NCI-H2107 (cell line): ENCODE measurements at places on chromosomes 12 and 14.

- DNase-seq = peak; percentile 16
Measured at GRCh38 chr14:76776428-76777251, 15.4 kb downstream of the VASH1 start.

- no peak for DNase-seq
Measured at GRCh38 chr12:108231109-108231905, 102.2 kb downstream of the WSCD2 start.

DNA sequence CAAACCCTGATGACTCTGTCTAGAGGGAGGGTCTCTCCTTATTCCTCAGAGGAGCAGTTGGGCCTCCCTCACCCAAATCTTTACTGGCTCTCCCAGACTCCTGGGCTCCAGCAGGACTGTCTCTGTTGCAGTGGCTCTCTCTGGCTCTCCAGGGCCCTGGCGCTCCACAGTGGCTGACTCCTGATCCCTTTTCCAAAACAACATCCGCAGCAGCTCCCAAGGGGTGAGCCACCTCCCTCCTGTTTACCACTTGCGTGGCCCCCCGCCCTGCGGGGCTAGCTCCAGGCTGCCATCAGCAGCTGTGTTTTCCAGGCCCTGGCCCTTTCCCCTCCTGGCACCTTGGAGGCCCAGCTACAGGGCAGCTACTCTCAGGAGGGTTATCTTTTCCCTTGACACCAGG, 123.5 kb downstream of the CALM1 start:
- no peak for DNase-seq

- DNase-seq = no peak
Measured at GRCh38 chr14:24068711-24069410, 2.5 kb upstream of the CPNE6 start.

- no peak for DNase-seq
Measured at GRCh38 chr14:26855077-26855753, 257.4 kb upstream of the NOVA1 start.

DNA sequence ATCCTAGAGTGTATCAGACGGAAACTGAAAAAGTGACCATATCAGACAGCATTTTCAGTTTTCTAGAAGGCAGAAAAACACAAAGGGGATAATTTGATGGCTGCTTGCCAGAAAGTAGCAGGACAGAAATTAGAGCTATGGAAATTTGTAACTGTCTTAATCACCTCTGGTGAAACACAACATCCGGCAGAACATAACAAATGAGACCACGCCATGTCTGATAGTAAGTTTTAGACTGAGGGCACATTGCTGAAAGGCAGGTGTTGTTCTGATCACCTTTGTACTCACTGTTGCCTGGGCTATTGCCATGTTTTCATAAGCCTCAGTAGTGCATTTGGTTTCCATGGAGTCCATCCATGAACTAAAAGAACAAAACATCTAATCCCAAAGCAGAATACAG, 290.3 kb downstream of the PAWR start:
- no peak for DNase-seq

DNA sequence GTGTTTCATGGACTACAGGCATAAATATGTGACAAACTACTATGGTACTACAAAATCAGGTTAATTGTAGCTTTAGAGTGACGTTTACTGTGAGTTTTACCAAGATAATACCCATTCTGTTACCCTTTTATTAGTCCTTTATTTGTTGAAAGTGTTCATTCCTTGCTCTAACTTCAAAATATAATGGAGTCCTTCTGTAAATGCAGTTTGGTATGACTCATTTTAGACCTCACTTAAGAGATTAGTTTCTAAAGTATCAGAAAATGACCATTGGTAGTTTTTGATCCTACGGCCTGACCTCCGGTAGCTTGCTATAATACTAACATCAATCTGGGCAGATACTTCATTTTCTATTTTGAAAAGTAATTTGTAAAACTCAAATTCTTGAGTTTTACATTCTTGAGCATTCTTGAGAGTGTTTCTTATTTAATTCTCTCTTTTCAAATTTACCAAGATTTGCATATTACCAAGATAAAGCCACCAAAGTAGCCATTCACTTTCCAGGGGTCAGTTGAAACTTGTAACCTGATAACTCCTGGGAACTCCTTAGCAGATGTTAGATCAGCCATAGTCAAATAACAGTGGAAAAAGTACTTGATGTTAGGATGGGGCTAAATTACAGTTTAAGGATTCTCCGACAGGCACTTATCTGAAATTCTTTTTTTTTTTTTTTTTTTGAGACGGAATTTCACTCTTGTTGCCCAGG, 4.2 kb downstream of the HSPA2 start:
- DNase-seq = no peak

- DNase-seq = no peak
Measured at GRCh38 chr12:124757329-124757728, 106.3 kb downstream of the SCARB1 start.

DNA sequence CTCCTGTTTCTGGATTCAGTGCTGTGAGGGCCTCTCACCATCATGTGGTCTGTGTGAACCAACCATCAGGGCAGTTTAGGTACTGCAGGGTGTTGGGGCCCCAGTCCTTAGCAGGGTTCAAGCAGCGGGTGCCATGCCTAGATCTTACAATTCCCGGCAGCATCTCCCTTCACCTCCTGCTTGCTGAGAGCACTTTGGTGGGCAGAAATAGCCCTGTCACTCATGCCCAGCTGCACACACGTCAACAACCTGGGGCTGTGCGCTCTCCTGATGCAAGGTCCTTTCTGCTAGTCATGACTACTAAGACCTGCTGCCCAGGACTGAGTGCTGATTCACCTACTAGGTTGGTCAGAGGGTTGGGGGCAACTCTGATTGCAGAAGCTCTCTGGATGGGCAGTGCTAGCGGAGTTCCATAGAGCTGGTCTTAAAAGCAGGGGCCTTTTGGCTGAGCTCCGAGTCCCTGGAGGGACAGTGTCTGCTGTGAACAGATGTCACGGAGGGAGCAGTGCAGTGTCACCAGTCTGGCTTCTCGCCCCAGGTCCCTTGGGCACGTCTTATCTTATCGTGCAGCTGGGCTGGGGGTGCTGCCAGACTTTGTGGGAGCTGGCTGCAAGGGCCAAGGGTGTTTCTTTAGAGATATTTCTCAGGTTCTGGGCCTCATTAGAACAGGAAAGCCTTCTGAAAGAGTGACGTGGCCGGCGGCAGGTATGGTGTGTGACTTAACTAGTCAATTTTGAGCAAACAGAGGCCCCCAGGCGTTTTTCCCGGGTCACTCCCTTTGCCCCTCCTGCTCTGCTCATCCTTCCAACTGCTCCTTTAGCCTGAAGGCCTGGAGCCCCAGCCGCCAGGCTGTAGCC, 71.8 kb downstream of the NINJ2 start:
- DNase-seq = no peak

- no peak for DNase-seq
Measured at GRCh38 chr14:51929166-51929565, 60.2 kb upstream of the RTRAF start.

DNA sequence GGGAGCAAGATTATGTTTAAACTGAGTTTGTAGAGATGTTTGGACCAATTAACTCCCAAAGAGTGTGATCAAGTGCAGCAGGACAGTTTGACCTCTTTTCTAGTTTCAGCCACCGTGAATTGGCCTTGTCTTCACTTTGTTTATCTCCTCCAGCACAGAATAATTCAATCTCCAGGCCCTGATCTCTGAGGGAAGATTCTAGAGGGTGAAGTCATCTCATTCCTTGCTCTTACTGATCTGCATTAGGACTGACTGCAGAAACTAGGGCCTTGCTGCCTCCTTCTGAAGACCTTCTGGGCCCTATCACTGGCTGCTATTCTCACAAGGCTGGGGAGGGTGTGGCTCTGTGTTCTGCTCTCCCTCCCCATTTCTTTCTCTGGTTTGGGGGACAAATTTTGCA, 29.4 kb downstream of the C12orf75 start:
- no peak for DNase-seq

DNA sequence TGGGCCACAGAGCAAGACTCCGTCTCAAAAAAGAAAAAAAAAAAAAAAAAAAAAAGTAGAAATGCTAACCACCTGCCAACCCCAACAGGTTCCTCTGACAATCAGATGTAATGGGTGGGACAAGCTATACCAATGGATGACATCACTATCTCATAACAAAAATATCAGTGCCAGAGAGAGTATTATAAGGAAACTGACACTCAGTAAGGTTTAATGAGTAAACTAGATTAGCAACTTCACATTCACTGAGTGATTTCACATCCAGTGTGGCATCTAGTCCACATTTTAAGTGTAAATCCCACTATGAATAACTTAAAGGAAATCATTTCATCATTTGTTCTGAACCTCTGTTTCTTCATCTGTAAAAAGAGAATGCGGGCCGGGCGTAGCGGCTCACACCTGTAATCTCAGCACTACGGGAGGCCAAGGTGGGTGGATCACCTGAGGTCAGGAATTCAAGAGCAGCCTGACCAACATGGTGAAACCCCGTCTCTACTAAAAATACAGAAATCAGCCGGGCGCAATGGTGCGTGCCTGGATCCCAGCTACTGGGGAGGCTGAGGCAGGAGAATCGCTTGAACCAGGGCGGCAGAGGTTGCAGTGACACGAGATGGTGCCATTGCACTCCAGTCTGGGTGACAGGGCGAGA, 1.8 kb downstream of the SART3 start:
- DNase-seq = no peak

DNA sequence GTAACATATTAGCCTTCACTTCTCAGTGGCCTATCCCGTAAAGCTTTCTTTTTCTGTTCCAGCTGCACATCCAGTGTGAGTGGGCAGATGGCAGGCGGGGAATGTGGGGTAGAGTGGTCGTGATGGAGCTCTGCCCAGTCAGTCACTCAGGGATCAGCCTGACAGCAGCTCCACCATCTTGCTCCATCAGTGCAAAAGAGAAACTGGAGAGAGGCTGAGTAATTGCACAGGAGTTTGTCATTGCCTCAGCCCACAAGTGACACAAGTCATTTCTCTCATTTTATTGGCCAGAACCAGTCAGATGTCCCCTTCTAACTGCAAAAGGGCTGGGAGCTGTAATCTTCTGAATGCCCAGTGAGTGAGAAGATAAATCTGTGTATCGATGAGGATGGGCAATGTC, 66.5 kb downstream of the ATP23 start:
- no peak for DNase-seq

GRCh38 chr12:32836710-32837109, 59.9 kb downstream of the PKP2 start:
- no peak for DNase-seq

GRCh38 chr12:52036587-52037171, 14.6 kb upstream of the NR4A1 start:
- DNase-seq = peak; percentile 79

GRCh38 chr12:76308866-76309265, 39.3 kb downstream of the BBS10 start:
- DNase-seq = no peak

GRCh38 chr14:99523704-99524055, 42.5 kb downstream of the CCNK start:
- no peak for DNase-seq

DNA sequence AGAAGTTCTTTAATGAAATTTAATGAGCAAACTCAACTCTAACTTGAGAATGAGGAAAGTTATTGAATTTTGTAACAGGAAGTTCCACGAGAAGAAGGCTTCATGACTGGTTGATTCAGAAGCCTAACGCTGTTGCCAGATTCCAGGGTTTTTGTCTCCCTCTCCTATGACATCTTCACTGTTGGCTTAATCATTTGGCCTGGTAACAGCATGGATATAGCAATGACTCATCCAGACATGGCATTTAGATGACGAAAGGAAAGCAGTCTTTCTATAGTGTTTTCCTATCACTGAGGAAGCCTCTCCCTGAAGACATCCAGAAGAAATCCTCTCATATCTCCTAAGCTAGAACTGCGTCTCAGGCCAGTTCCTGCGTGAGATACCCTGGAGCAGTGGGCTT, 9.4 kb upstream of the KCNA1 start:
- no peak for DNase-seq

GRCh38 chr12:74334780-74335179, 202.9 kb upstream of the ATXN7L3B start:
- DNase-seq = no peak

GRCh38 chr14:57998766-57999165, 132.9 kb upstream of the SLC35F4 start:
- no peak for DNase-seq

- no peak for DNase-seq
Measured at GRCh38 chr12:82411546-82412230, 53.4 kb downstream of the METTL25 start.

- no peak for DNase-seq
Measured at GRCh38 chr14:87869619-87870583, 123.1 kb downstream of the GALC start.

DNA sequence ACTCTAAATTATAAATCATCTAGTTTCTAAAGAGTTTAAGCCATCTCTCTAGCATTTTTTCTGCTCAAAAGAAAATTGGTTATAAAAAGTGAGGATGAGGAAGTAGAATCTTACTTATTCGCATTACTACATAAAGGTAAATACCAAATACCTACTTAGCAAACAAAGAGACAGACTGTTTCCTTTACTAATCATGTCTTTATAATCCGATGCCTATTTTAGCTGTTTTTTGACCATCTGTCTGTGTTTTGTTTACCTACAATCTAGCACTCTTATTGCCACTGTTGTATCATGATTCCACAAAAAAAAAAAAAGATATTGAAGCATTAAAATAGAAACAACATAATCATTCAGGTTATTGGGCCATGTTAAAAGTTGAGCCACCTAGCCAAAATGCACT, 396.2 kb downstream of the PAWR start:
- DNase-seq = no peak

DNA sequence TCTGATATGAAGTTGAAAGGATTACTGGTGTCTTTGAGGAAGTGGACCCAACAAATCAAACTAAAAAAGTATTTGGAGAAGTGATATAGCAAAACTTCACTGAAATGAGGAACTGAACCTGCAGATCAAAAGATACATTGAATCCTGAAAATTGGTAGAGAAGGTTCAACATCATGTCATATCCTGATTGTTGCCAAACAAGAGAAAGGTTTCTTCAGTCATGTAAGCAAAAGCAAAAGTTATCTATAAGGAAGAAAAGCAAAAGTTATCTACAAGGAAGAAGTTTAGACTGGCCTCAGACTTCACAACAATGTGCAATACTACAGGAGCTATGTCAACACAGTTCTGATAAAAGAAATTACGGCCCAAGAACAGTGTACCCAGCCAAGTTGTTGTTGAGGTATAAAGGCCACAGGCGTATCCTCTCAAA, 142.7 kb downstream of the RAD51B start:
- DNase-seq = no peak

DNA sequence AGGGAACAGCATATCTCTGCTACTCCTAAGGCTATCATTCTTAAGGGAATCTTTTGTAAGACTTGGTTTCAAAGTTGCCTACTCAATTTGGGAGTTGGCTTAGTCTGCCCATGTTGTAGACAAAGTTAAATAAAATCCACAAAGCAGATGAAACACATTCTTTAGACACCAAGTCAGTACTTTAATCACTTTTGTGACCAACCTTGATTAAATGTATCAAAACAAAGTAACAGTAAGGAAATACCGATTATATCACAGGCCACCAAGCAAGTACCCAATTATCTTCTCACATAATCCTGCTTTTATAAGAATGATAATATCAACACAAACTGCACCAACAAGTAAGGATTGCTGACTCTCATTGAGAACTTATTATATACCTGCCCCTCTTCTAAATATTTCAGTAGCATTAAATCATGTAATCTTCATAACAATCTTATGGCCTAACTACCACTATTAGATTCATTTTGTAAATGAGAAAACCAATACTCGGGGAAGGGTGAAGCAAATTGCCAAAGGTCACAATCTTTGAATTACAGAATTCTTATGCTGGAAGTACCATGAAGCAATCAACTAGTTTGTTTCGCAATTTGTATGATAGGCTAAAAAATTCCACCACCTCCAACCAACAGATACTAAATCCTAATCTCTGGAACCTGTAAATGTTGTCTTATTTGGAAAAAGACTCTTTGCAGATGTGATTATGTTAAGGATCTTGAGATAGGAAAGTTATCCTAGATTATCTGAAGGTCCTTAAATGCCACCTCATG, 12.6 kb upstream of the DIO2 start:
- no peak for DNase-seq
